Cardiac muscle cell (in vitro differentiated cells and primary cell): ENCODE measurements at places on chromosomes 4 and X. TPM values are rescaled to one million over a fixed set of nuclear protein-coding genes. Genes with fewer than 3 reads are reported as not detected.

The HHIP gene
- 0.34 and 0.99 TPM in 2 replicates for polyA plus RNA-seq

The TBC1D8B gene
- polyA plus RNA-seq: 3.0 and 5.2 TPM in 2 replicates

The STATH gene
- 1.9 TPM in 1 of 2 replicates, not detected in the other for polyA plus RNA-seq

The MAGEA9B gene
- not detected in 2 replicates for polyA plus RNA-seq

The PDE5A gene
- 16.6 and 19.3 TPM in 2 replicates for polyA plus RNA-seq

The HSFX2 gene
- 0.43 TPM in 1 of 2 replicates, not detected in the other for polyA plus RNA-seq

The EOLA1 gene
- polyA plus RNA-seq: 14.2 and 18.8 TPM in 2 replicates
